Stimulated activated CD4-positive, alpha-beta T cell treated with anti-CD3 and anti-CD28 coated beads, Interleukin-1b, Interleukin-23, amount 100 ng/mL, for 1 hour (primary cell): ENCODE measurements at places on chromosomes 6 and 20.

GRCh38 chr6:47701363-47701762 is 3.0 kb downstream of the ADGRF4 start:
- DNase-seq: no peak

GRCh38 chr6:122677406-122677805 is 67.2 kb downstream of the PKIB start:
- DNase-seq: no peak

- DNase-seq: no peak
Observed at GRCh38 chr6:155106456-155107115, 111.5 kb downstream of the TIAM2 start.

- no peak for DNase-seq
Observed at GRCh38 chr6:139439349-139439748, 64.9 kb upstream of the CITED2 start.

- DNase-seq: no peak
Observed at GRCh38 chr6:24549674-24550353, 55.0 kb downstream of the ALDH5A1 start.
